ENCODE measurements at places on chromosomes 12 and 14. TPM values are rescaled to one million over a fixed set of nuclear protein-coding genes. Genes with fewer than 3 reads are reported as not detected.

- no peak for DNase-seq
- no peaks in the 10 kb centered on the region for H3K27me3 ChIP-seq
- no peak overlapping the region for H3K4me3 ChIP-seq
Observed at GRCh38 chr12:3277306-3277943, 200.2 kb downstream of the TSPAN9 start.

DNA sequence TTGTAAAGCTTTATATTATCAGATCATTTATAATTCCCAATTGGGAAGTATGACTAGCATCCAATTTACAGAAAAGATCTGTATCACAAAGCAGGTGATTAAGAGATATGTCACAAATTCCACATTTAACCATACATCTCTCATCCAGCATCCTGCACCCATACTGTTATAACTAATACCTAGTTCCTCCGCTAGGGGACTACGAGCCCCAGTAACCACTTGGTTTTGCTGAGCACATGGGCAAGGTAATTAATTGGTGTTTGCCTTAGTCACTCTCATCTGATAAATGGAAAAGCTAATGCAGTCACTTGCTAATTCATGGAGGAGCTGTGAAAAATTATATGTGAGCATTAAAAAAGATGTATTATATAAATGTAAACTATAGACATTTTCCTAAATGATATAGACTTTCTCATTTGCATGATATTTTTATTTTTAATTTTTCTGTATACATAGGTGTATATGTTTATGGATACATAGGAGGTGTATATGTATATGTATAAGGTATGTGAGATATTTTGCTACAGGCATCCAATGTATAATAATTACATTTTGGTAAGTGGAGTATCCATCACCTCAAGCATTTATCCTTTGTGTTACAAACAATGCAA is 1031.8 kb downstream of the GALC start:
- H3K4me3 ChIP-seq = no peak overlapping the region
- no peak overlapping the region for H3K27ac ChIP-seq
- H3K27me3 ChIP-seq = no peaks in the 10 kb centered on the region
- no peaks in the 10 kb centered on the region for H3K36me3 ChIP-seq
- H3K4me1 ChIP-seq = no peaks in the 10 kb centered on the region

DNA sequence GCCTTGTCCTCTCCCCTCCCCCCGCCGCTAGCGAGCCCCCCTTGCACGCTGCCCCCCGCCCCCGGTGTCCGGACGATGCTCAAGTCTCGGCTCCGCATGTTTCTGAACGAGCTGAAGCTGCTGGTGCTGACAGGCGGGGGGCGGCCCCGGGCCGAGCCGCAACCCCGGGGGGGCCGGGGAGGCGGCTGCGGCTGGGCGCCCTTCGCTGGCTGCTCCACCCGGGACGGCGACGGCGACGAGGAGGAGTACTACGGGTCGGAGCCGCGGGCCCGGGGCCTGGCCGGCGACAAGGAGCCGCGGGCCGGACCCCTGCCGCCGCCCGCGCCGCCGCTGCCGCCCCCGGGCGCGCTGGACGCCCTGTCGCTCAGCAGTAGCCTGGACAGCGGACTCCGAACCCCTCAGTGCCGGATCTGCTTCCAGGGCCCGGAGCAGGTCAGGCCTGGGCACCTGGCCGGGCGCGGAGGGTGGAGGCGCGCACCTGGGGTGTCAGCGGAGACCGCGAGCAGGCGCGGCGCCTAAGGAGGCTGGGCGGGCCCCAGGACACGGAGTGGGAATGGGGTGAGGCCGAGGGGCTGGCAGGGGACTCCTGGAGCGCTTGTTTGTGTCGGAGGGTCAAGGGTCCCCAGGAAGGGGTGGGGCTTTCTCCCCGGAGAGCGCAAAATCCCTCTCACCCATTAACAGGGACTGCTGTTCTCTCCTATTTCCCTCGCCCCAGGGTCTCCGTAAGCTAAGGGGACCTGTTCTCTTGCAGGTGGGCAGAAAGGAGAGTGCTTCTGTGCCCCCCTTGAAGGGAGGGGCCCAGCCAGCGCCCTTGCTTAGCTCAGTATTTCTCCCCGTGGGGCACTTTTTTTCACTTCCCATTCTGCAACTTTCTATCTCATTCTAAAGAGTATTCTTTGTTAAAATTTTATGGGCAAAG is 810 bp downstream of the MARCHF9 start:
- H3K4me1 ChIP-seq = peaks cover 9% of the 10 kb centered on the region
- no peaks in the 10 kb centered on the region for H3K27me3 ChIP-seq
- H3K4me3 ChIP-seq = peak overlapping the region; percentile 69
- DNase-seq = no peak
- H3K36me3 ChIP-seq = no peaks in the 10 kb centered on the region

DNA sequence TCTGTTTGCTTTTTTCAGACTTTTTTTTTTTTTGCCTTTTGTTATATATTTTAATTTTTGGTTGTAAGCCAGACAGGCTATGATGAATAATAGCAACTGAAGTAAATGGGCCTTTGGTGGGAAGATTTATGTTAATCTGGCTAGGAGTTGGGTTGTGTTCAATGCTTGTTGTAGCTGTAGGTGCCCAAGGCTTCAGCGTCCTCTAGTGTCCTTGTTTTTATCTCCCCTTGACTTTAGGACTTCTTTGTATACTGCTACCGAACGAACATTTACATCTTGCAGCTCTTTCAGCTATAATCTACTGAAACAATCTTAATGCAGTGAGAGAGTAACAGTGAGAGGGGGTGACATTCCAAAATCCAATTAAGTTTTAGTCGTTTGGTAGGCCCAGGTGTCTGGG is 848.4 kb upstream of the FBXO33 start:
- no peak for DNase-seq
- H3K27ac ChIP-seq = no peak overlapping the region
- H3K36me3 ChIP-seq = no peaks in the 10 kb centered on the region
- H3K27me3 ChIP-seq = no peaks in the 10 kb centered on the region

The PLCZ1 gene
- not detected for total RNA-seq

- no peaks in the 10 kb centered on the region for H3K27me3 ChIP-seq
- H3K36me3 ChIP-seq = no peaks in the 10 kb centered on the region
- DNase-seq = no peak
- H3K4me1 ChIP-seq = no peaks in the 10 kb centered on the region
Observed at GRCh38 chr14:83172363-83172762, 1638.7 kb upstream of the SEL1L start.

DNA sequence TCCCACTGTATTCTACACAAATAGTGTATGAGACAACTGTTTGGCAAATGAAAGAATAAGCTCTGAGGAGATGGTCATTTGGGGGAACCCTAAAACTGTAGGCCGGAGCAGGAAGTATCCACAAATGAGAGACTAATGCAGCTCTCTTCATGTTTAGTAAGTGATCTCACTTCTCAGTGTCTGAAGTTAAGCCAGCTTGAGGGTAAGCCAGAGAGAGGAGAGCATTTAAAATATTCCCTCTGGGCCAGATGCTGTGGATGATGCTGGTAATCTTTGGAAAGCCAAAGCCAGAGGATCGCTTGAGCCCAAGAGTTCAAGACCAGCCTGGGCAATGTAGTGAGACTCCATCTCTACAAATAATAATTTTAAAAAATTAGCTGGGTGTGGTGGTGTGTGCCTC is 130.6 kb upstream of the SINHCAF start:
- no peaks in the 10 kb centered on the region for H3K27me3 ChIP-seq
- DNase-seq = no peak
- no peak overlapping the region for H3K27ac ChIP-seq
- no peaks in the 10 kb centered on the region for H3K36me3 ChIP-seq
- H3K4me3 ChIP-seq = no peak overlapping the region
- peaks cover 6% of the 10 kb centered on the region for H3K4me1 ChIP-seq

The CBLN3 gene
- 4.3 TPM for total RNA-seq

DNA sequence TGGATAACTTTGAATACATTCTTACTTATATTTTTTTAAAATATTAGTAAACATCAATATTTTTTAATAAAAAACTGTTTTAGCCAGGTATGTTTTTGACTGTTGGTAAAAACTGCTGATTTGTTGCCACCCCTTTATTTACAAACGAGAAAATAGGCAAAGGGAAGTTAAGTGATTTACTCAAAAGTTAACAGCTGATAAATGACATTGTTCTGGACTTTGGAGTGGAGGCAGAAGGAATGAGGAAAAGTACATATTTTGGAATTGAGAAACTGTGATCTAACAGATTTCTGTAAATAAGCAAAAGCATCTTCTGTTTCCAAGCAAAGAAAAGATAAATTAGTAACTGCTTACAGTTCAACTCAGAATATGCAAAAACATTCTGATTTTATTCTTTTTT is 4.5 kb downstream of the AP5M1 start:
- H3K36me3 ChIP-seq = no peaks in the 10 kb centered on the region
- peaks cover 3% of the 10 kb centered on the region for H3K4me1 ChIP-seq
- H3K27ac ChIP-seq = no peak overlapping the region
- H3K27me3 ChIP-seq = no peaks in the 10 kb centered on the region
- H3K4me3 ChIP-seq = no peak overlapping the region

GRCh38 chr12:53752621-53753020 is 842 bp upstream of the CISTR start:
- H3K27me3 ChIP-seq = no peaks in the 10 kb centered on the region
- no peaks in the 10 kb centered on the region for H3K36me3 ChIP-seq
- peaks cover 4% of the 10 kb centered on the region for H3K4me1 ChIP-seq
- no peak overlapping the region for H3K27ac ChIP-seq

DNA sequence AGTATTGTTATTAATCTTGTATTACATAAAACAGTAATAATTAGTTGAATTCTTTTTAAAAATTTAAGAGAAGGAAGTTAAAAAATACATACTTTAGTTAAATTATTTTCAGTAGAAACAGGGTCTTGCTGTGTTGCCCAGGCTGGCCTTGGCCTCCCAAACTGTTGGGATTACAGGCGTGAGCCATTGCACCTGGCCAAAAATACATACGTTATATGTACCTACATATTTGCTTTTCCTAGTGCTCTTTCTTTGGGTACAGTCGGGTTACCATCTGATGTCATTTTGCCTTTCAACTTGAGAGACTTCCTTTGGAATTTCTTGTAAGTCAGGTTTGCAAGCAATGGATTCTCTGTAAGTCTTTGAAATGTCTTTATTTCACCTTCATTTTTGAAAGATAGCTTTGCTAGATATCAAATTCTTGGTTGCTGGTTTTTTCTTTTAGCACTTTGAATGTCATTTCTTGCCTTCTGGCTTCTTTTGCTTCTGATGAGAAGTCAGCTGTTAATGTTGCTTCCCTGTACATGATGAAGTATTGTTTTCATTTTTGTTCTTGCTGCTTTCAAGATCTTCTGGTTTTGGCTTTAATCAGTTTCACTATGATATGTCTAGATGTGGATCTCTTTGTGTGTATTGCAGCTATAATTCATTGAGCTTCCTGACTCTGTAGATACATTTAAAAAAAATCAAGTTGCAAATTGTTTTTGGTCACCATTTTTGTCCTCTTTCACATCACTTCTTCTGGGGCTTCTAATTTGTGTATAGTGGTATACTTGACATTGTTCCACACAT is 84.4 kb downstream of the SPATS2 start:
- H3K27me3 ChIP-seq = no peaks in the 10 kb centered on the region
- no peaks in the 10 kb centered on the region for H3K4me1 ChIP-seq
- no peak overlapping the region for H3K27ac ChIP-seq
- no peak for DNase-seq
- H3K4me3 ChIP-seq = no peak overlapping the region

The PLD4 gene
- total RNA-seq = 3.2 TPM

DNA sequence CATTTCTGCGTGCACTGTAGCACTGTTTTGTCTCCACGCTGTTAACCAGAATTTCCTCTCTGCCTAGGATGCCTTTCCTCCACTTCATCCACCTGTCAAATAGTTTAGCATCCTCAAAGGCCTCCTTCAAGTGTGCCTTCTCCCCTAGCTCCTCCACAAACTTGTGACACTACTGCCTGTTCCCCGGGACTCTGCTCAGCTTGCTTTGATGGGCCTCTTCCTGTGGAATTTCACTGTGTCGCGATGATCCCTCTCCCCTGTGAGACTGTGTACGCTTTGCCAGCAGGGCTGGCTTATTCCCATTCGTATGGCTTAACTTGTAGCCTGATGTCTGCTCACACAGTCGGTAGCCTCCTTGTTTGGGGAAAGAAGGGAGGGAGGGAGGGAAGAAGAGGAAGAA is 426.8 kb downstream of the VRK1 start:
- peaks cover 2% of the 10 kb centered on the region for H3K4me1 ChIP-seq
- H3K27ac ChIP-seq = no peak overlapping the region
- no peak for DNase-seq
- no peak overlapping the region for H3K4me3 ChIP-seq

The CCDC77 gene
- total RNA-seq = 4.2 TPM

The KRT78 gene
- not detected for total RNA-seq

DNA sequence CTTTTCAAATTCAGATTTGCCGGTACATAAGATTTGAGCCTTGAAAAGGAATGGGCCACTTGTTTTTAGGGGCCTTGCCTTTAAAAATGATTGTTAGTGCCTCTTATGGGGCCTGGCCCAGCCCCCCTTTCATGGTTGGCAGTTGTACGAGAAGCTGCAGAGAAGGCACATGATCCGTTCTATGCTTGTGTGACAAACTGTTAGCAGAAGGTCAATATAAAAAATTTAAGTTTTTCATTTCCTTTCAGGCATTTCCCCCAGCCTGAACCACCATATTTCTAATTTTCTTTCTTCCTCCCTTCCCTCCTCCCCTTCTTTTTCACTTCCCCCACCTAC is 119.1 kb downstream of the PLXNC1 start:
- H3K27ac ChIP-seq = no peak overlapping the region
- no peaks in the 10 kb centered on the region for H3K36me3 ChIP-seq
- H3K4me1 ChIP-seq = peaks cover 7% of the 10 kb centered on the region
- DNase-seq = no peak
- no peak overlapping the region for H3K4me3 ChIP-seq

The TEX52 gene
- not detected for total RNA-seq

DNA sequence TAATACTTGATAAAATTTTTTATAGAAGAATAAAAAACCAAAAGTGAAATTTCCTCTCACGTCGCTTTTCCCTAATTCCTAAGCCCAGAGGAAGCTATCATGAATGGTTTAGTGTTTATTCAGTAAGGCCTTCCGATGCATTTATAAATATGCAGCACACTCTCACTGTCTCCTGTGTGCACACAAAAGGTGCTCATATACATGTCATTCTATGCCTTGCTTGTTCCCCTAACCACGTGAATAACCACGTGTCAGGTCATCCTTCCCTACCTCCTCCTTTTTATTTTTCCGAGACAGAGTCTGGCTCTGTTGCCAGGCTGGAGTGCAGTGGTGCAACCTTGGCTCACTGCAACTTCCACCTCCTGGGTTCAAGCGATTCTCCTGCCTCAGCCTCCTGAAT is 29.6 kb downstream of the PIGH start:
- H3K27me3 ChIP-seq = no peaks in the 10 kb centered on the region
- no peak overlapping the region for H3K27ac ChIP-seq
- no peak for DNase-seq
- H3K36me3 ChIP-seq = no peaks in the 10 kb centered on the region
- H3K4me1 ChIP-seq = no peaks in the 10 kb centered on the region

DNA sequence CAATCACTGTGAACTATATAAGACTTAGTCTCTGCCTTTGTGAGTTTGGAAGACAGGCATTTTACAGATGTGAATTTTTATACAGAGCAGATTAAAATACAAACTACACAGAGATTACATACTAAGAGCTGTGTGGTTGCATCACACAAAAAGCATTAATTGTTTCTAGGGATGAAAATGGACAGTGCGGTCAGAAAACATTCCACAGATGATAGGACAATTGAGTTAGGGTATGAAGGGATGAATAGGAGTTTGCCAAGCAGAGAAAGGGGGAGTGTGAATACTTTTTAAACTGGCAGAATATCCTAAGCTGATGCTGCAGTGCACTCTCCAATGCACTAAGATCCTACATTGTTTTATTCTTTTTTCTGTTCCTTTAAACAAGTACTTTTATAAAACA is 345.8 kb downstream of the VRK1 start:
- no peak overlapping the region for H3K27ac ChIP-seq
- no peaks in the 10 kb centered on the region for H3K36me3 ChIP-seq
- H3K4me1 ChIP-seq = no peaks in the 10 kb centered on the region

Data from ovary (tissue), 10 donors.